ENCODE measurements at places on chromosomes 7 and 10. TPM values are rescaled to one million over a fixed set of nuclear protein-coding genes. Genes with fewer than 3 reads are reported as not detected.

DNA sequence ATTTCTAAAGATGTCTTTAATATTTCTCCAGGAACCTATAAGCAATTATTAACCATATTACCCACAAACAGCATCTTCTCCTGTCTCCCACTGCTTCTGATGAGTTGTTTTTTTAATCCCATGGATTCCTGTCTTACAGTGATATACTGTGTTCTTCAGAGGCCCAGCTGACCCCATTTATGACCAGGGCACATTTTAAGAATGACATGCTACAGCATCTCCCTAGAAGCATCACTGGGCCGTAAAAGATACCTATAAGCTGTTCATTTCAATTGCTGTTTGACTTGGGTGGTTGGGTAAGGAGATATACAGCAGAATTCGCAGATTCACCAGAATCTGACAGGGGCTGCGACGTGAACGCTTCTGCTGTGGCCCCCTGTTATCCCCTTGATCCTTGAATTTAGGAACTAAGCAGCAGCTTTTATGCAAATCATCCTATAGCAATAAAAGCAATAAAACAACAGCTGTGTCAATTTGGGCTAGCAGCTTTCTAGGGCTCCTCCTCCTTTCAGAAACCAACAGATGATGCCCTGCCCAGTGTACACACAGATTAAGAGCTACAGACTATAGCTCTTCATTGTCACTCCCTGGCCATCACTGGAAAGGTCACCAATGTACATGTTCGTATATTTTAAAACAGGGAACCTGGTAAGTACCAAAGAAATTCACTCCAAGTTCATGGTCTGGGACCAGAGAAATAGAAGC, 86.8 kb downstream of the CPEB3 start:
- H3K4me1 ChIP-seq, result peaks cover 6% of the 10 kb centered on the region
- no peak overlapping the region for H3K27ac ChIP-seq
- no peak overlapping the region for H3K4me3 ChIP-seq
- H3K36me3 ChIP-seq, result no peaks in the 10 kb centered on the region
- no peak for DNase-seq

DNA sequence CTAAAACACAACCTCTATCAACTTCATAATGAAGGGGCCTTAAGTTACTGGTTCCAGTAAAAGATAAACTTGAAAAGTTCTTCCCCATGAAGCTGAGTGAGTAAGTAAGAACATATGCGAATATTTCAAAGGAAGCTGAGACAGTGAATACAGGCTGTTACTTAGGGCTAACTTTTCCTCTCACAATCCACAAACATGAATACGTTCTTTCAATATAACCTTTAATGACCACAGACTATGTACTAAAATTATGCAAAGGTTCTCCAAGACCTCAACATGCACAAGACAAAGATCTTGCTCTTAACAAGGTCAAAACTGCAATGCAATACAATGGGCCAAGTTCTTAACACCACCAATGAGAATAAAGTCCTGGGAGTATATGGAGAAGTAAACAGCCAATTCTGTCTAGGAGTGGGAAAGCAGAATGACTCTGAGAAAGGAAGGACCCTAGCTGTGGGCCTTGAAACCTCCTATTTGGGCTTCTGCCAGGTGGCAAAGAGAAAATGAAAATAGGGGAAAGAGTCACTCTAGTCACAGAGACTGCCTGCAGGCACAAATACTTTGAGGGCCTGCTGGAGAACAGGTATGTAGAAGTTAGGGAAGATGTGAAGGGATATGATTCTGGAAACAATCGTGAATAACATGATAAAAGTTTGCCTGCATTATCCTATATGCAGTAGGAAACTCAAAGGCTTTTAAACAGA, 43.7 kb downstream of the OSBPL3 start:
- H3K4me3 ChIP-seq, result no peak overlapping the region
- H3K27ac ChIP-seq, result no peak overlapping the region
- H3K4me1 ChIP-seq, result no peaks in the 10 kb centered on the region
- H3K27me3 ChIP-seq, result no peaks in the 10 kb centered on the region
- H3K36me3 ChIP-seq, result no peaks in the 10 kb centered on the region

CRYGN gene
- not detected for total RNA-seq

- H3K27ac ChIP-seq, result no peak overlapping the region
- no peaks in the 10 kb centered on the region for H3K27me3 ChIP-seq
- H3K36me3 ChIP-seq, result no peaks in the 10 kb centered on the region
- no peaks in the 10 kb centered on the region for H3K4me1 ChIP-seq
- H3K4me3 ChIP-seq, result no peak overlapping the region
- DNase-seq, result no peak
Observed at GRCh38 chr10:14688606-14689005, 86.1 kb downstream of the FAM107B start.

- H3K4me1 ChIP-seq, result no peaks in the 10 kb centered on the region
- H3K4me3 ChIP-seq, result no peak overlapping the region
- H3K36me3 ChIP-seq, result no peaks in the 10 kb centered on the region
- H3K27ac ChIP-seq, result no peak overlapping the region
- no peak for DNase-seq
Observed at GRCh38 chr7:136509466-136509865, 359.0 kb upstream of the CHRM2 start.

NANOS1 gene
- 2.9 TPM for total RNA-seq

STEAP2 gene
- total RNA-seq, result 11.5 TPM

DNA sequence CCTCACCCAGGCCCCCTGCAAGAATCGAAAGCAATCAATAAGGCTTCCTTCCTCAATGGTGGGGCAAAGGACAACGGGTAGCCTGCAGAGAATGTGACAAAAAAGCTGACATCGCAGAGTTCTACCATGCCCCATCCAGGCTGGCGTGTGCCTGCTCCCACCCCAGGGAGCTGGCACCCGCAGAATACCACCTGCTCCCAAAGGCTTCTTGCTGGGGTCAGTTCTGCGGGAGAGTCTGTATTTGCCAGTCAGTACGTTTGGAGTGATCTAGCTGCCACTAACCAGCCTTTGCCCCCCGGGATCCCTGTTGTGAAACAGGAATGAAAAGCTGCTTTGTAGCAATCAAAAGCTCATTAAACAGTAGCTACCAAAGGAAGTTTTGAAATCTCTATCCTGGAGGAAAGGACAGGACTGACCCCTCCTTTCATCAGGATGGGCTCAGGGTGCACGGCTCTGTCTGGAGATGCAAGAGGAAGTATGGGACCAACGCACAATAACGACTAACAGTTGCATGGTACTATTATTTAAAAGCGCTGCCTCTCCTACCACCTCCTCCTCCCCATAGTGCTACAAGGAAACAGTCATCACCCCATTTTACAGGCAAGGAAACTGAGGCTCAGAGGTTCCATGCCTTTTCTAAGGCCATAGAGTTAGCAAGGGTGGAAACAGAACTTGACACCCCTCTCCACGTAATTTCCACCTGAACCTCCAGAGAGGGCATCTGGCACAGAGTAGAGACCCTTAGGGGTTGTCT, 67.0 kb downstream of the FGFR2 start:
- no peak overlapping the region for H3K4me3 ChIP-seq
- no peak overlapping the region for H3K27ac ChIP-seq
- no peaks in the 10 kb centered on the region for H3K4me1 ChIP-seq
- DNase-seq, result no peak

BTBD16 gene
- total RNA-seq, result 0.35 TPM

SLC18A2 gene
- total RNA-seq, result 5.2 TPM
